ENCODE measurements at places on chromosomes 3 and 15.

- DNase-seq, result no peak
These were observed 82.0 kb downstream of the GMNC start for GRCh38 chr3:190780524-190780923.

- DNase-seq, result no peak
These were observed 140.5 kb upstream of the CADPS start for GRCh38 chr3:63015614-63016309.

- DNase-seq, result no peak
These were observed 630.4 kb upstream of the TBL1XR1 start for GRCh38 chr3:177827511-177828207.

- no peak for DNase-seq
These were observed 48.6 kb upstream of the TGFBR2 start for GRCh38 chr3:30557746-30558303.

GRCh38 chr3:63067999-63068645 lies 192.9 kb upstream of the CADPS start:
- no peak for DNase-seq

- DNase-seq, result no peak
These were observed 15.9 kb downstream of the SSR3 start for GRCh38 chr3:156539051-156539450.

- no peak for DNase-seq
These were observed 11.2 kb upstream of the HOMER2 start for GRCh38 chr15:82963471-82964341.

- DNase-seq, result no peak
These were observed 265.0 kb downstream of the IL20RB start for GRCh38 chr3:137222736-137223225.

DNA sequence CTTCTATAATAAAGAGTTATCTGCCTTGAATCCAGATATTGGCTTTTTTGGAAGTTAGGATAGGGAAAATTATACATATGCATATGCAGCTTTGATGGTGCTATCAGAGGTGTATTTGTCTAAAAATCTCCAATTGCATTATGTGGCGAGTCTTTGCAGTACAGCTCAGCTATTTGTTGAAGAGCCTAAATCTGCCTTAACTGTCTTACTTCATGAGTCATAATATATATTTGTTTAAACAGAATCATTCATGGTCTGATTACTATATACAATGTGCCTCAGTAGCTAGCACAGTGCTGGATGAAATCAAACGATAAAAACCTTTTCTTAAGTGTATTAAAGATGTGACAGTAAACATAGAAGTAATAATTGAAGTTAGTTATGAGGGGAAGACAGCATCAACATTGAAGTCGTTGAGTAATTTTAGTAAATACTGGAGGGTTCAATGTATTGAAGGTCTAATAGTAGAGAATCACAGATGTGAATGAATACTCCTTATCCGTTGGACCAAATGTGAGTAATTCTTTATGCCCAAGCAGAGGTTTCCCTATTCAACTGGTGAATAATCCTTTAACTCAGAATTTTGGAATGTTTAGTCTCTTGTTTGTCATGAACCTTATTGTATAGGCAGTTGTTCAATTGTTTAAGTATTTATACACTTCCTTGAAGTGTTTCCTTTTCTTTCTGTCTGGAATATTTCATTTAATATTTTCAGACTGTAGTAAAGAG lies 74.8 kb upstream of the NAALADL2 start:
- DNase-seq, result no peak
